Neural cell (in vitro differentiated cells): ENCODE measurements at places on chromosomes 1 and 21. TPM values are rescaled to one million over a fixed set of nuclear protein-coding genes. Genes with fewer than 3 reads are reported as not detected.

Gene OR2T33
- polyA plus RNA-seq, result not detected in 2 replicates

Gene RNU1-4
- polyA plus RNA-seq, result under 0.01 TPM in 1 of 2 replicates, not detected in the other

Gene ZBED6
- 5.1 and 6.4 TPM in 2 replicates for polyA plus RNA-seq

Gene USH2A
- 0.10 and 0.17 TPM in 2 replicates for polyA plus RNA-seq

Gene ITLN2
- polyA plus RNA-seq, result not detected in 2 replicates

Gene CLEC20A
- polyA plus RNA-seq, result 0.78 TPM in 1 of 2 replicates, not detected in the other

Gene CHI3L1
- polyA plus RNA-seq, result not detected in 2 replicates

Gene TMCO2
- polyA plus RNA-seq, result not detected in 2 replicates

Gene MTARC2
- 2.1 TPM in 1 of 2 replicates, not detected in the other for polyA plus RNA-seq

Gene SYT2
- 0.04 and 0.16 TPM in 2 replicates for polyA plus RNA-seq

Gene HMGN1
- polyA plus RNA-seq, result 1,995 and 2,070 TPM in 2 replicates

Gene SMCP
- polyA plus RNA-seq, result not detected in 2 replicates

Gene CTSK
- polyA plus RNA-seq, result 8.0 and 9.3 TPM in 2 replicates

Gene IL24
- not detected in 2 replicates for polyA plus RNA-seq

Gene SPRR2A
- polyA plus RNA-seq, result not detected in 2 replicates

Gene CRNN
- not detected in 2 replicates for polyA plus RNA-seq

Gene LAX1
- not detected in 2 replicates for polyA plus RNA-seq

Gene LRRC8B
- polyA plus RNA-seq, result 13.0 and 15.9 TPM in 2 replicates

Gene SLC37A1
- 60.7 and 64.4 TPM in 2 replicates for polyA plus RNA-seq

Gene GOLT1A
- 1.1 TPM in 1 of 2 replicates, not detected in the other for polyA plus RNA-seq
